ENCODE measurements at places on chromosomes 5 and 9.

DNA sequence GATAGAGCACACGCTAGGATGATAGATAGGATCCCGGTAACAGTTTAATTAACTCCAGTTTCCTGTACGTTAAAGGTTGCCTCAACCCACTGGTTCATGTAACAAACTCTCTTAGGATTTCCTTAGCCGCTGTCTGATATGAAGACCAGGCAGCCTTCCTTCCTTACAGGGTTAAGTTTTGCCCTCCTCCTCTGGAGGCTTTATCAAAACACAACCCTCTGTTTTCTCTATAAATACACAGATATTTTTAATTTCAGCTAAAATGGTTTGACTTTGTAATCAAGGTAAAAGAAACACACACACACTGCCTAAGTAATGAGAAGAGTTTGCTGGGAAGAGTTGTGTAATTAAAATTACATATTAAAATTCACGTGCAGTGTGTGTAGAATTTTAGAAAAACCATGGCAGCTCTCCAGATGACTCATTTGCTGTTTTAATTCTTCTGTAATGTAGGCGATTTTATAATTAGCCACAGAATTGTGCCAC is 369.8 kb downstream of the CSNK1G3 start:
- DNase-seq = no peak

- DNase-seq = no peak
Measured at GRCh38 chr9:135281791-135282737, 194.6 kb downstream of the OLFM1 start.

GRCh38 chr5:80963966-80964481 is 3.9 kb downstream of the RASGRF2 start:
- no peak for DNase-seq

DNA sequence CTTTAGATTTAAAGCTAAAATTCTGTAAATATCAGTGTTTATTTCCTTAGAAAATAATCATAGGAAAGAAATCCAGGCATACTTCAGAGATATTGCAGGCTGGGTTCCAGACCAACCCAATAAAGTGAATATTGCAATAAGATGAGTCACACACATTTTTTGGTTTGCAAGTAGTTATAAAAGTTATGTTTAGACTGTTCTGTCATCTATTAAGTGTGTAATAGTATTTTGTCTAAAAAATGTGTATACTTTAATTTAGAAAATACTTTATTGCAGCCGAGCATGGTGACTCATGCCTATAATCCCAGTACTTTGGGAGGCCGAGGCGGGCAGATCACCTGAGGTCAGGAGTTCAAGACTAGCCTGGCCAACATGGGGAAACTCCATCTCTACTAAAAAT is 6.9 kb upstream of the RIC1 start:
- DNase-seq = no peak

DNA sequence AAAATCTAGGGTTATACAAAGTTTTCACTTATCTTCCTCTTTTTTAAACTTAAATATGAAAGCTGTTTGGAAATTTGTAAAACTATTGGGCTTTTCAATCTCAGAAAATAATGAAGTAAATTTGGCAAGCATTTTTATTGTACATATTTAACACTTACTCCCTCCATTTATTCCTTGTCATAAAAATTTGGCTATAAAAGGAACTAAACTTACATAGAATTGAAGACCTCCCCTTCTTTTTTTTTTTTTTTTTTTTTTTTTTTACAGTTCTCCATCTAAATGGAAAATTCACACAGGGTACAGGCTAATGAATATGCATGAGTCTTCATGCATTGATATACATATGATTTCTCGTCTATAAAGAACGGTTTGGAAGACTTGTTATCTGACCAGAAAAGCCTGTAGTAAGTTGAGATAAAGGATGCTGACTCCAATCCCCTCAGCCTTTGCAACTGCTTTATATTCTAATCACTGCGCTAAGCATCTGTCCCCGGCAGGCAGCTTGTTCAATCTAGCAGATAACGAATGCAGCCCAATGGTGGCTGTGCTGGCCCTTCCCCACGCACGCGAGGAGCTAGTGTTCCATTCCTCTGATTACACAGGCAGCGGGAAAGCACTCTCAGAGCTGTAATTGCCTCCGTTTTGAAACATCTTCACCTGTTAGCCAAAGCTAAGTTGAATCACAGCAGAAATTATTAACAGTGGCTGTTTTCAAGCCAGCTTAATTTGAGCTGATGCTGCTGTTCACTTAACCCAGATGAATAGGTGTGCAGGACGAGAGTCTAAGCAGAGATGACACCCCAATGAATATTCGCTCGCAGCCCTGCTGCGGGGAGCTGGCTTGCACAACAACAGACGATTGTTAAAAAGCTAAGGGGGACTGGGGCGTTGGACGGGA is 453.8 kb upstream of the ZNF608 start:
- no peak for DNase-seq

GRCh38 chr9:92724528-92725265 is 39.9 kb downstream of the BICD2 start:
- DNase-seq = no peak

GRCh38 chr9:36141288-36141687 is 4.8 kb downstream of the GLIPR2 start:
- no peak for DNase-seq

DNA sequence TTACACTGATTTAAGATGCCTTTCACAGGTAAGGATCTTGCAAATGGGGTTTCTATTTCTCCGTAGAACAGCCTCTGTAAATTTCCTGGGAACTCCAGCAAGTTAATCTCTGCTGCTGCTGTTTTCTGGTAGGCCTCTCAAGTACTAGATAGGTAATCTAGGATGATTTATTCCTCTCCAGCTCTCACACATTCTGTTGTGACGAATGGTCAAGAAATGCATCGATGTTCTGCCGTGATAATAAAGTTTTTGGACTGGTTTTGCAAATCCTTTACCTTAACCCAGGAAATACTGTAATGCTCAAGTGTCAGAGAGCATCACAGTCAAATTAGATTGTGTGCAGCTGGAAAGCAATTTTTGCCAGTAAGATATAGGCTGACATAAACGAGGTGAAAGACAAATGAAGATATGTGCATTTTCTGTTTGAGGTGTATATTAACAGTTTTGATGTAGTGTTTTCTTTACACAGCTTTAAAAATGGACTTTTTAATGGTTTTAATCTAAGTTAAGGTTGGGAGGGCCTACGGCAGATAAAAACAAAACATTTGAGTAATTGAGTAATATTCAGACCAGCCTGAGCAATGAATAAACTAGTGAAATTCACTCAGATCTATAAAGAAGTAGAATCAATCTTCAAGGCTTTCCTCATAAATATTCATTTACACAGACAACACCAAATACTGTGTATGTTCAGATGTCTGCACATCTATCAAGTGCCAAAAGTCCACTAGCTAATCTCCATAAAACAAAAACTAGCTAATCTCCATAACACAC is 300.6 kb upstream of the EDIL3 start:
- no peak for DNase-seq

DNA sequence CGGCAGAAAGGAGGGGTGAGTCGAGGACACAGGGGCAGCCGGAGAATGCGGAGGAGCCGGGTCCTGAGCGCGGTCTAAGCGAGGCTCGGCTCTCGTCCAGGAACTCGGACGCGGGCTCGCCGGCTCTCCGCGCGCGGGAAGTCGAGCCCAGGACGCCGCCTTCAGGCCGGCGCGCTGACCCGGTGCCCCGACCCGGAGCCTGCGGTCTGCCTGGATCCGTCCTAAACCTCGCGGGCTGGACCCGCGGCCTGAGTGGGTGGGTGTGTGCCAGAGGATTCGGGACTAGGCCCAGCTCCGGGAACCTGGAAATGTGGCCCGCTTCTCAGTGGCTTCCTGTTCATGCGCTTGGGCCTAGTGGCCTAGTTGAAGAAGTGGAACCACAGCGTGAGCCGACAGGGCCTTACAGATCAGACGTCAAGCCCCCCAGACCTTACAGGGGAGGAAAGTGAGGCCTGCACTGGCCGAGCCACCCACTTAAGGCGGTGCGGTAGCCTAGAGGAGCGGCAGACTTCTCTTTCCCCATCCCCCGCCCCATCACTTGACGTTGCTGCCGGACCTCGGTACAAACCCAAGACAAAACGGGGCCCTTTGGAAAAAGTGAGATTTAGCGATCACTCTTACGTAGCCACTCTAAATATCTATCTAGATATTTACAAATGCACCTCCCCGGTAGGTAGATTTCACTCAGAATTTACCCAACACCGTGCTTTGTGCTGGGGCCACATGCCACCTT is 1.2 kb downstream of the CDKN2B-AS1 start:
- DNase-seq = no peak

DNA sequence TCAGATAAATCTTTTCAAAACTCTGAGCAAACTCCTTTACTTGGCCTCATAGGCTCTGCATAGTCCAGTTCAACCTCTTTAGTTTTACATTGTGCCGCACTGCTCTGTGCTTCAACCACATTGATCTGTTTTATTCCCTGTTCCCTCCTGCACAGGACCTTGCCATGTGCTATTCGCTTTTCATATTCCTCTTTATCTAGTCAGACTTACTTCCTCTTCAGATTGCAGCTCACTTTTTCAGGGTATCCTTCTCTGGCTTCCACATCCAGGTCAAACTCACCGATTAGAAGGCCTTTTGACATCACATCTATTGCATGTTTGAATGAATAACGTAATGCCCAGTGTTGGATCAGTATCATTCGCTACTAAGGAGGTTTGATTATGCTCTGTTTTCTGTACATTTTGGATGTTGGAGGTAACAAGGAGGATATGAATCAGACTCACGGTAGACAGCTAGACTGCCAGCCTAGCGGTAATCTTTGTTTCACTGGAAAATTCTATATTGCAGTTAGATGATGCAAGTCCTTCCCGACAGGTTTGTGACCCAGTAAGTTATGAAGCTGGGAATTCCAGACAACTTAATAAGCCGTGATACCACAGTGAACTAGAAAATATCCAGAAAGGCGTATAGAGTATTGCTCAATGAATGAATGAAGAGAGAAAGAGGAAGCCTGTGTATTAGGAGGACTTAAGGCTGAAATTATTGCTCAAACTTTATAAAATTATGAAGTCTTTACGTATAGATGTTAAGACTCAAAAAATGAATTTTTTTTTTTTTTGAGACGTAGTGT is 65.7 kb downstream of the IQGAP2 start:
- peak; percentile 30 for DNase-seq

DNA sequence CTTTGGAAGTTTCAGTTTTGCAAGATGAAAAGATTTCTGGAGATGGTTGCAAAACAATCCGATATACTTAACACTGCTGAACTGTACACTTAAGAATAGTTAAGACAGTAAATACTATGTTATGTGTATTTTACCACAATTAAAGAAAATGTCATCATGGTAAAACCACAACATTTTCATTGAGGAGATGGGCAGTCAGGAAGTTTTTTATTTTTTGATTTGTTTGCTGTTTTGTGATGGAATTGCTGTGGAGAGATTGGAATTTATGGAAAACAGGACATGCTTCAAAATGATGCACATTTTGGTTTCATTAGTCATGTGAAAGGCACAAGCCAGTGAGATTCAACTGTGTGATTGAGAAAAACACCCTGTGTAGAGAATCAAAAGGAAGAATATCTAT is 90.5 kb upstream of the AGXT2 start:
- no peak for DNase-seq

DNA sequence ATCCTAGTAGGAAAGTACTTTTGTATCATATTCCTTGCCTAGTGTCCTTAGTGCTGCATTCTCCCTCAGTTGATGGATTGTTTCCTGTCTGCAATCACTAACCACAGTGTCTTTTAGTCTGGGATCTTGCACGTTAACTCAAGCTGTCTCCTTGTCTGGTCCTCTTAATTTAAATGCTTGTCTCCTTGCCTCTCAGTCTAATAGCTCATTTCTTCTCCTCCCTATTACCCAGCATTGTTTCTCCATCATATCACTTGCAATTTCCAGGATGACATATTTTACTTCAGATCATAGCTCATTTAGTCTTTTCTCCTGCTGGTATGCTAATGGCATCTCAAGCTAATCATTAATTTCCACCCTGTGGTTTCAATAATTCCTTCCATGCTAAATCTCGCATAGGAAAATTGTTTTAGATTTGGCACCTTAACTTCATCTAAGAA is 2052.0 kb upstream of the C9orf72 start:
- no peak for DNase-seq

DNA sequence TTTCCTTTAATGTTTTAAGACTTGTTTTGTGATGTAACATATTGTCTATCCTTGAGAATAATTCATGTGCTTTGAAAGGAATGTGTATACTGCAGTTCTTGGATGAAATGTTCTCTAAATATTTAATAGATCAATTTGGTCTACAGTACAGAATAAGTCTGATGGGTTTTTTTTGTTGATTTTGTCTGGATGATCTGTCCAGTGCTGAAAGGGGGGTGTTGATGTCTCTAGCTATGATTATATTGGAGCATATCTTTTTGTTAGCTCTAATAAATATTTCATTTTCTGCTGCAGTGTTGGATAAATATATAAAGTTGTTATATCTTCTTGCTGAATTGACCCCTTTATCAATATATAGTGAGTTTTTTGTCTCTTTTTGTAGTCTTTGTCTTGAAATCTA is 269.9 kb upstream of the TUSC1 start:
- no peak for DNase-seq

DNA sequence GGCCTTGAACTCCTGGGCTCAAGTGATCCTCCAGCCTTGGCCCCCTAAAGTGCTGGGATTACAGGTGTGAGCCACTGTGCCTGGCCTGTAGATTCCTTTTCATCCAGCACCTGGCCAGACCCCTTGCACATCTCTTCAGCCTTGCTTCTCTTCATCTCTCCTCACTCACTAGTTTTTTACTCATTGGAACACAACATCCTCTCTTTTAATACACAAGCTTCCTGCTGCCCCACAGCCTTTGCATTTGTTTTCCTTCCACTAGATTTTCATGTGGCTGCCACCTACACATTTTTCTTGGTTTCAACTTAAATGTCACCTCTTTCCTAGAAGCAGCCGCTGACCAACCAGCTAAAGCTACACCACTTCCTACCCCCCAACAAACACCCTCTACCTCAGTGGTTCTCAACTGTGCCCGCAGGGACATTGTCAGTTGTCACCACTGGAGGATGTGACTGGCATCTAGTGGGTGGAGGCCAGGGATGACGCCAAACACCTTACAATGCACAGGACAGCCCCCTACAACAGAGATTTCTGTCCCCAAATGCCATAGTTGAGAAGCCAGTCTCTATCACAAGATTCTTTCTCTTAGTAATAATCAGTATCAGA is 33.7 kb downstream of the HAVCR1 start:
- no peak for DNase-seq

DNA sequence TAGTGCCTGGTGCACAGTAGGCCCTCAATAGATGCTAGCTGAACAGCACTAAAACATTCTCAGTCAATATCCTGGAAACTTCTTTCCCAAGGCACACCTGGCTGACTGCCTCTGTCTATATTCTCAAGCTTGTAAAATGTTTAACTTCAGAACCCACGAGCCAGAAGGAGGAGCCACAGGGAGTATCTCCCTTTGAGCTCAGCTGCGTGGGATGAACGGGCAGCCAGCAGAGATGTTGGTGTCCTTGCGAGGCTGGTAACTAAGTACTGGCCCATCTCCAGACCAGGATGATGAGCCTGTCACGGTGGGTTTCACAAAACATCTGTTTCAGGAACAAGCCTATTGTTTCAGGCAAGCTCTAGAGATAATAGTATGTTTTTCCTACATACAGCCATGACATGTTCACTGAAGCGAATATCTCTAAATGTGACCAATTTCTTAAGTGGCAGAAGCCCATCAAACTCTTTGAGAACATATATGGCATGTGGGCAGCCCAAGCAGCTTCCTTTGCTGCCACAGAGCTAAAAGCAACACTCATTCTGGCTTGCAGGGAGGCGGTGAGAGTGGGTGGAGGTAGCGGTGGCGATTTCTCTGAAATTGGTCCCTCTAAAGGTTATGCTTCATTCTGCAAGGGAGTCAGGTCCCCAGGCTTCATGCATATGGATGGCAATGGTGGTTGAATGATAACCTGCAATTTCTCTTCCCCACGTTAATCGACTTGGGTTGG is 206.2 kb downstream of the TTLL11 start:
- no peak for DNase-seq

GRCh38 chr9:76917299-76917698 is 11.4 kb upstream of the PRUNE2 start:
- DNase-seq = no peak

- no peak for DNase-seq
Measured at GRCh38 chr5:124634228-124634739, 112.2 kb downstream of the ZNF608 start.
